ENCODE measurements at places on chromosomes 16 and 17. TPM values are rescaled to one million over a fixed set of nuclear protein-coding genes. Genes with fewer than 3 reads are reported as not detected.

Gene SULT1A4
- 1.1 TPM for total RNA-seq

Gene LYRM9
- 11.8 TPM for total RNA-seq

Gene OR1A1
- total RNA-seq: not detected

Gene ANKRD40CL
- total RNA-seq: not detected

Gene MT1A
- total RNA-seq: 3.9 TPM

Gene PYY
- total RNA-seq: not detected

Gene PDIA2
- total RNA-seq: 0.12 TPM

Gene KRT31
- total RNA-seq: not detected

Gene MYH1
- total RNA-seq: not detected

Gene CDRT15L2
- not detected for total RNA-seq

Gene TMEM106A
- total RNA-seq: 3.5 TPM

Gene CPHXL2
- total RNA-seq: not detected

Gene LRRC75A
- 3.3 TPM for total RNA-seq

Gene TP53TG3C
- total RNA-seq: not detected

Gene PPM1D
- 6.1 TPM for total RNA-seq

Gene FBXW10B
- total RNA-seq: 0.62 TPM

Gene LGALS9B
- total RNA-seq: not detected

Gene CSH1
- not detected for total RNA-seq

Gene CSNK2A2
- total RNA-seq: 29.0 TPM

Gene C16orf87
- 8.5 TPM for total RNA-seq

Gene ACSM5
- 0.66 TPM for total RNA-seq

Gene CAMKK1
- total RNA-seq: 25.7 TPM

Gene ASGR2
- not detected for total RNA-seq

Gene CD300C
- total RNA-seq: not detected

Gene CYTH1
- 9.0 TPM for total RNA-seq

Gene TPPP3
- 0.62 TPM for total RNA-seq

Gene GTF3C1
- total RNA-seq: 88.1 TPM

Gene KRTAP9-8
- total RNA-seq: not detected

Gene CCL1
- total RNA-seq: not detected

Gene ABCC6
- 0.37 TPM for total RNA-seq

Gene HASPIN
- total RNA-seq: 2.5 TPM

Gene TNFRSF17
- not detected for total RNA-seq

Gene HCRT
- not detected for total RNA-seq

Gene FBXO39
- total RNA-seq: 0.33 TPM

Gene SNAI3
- 0.12 TPM for total RNA-seq

Gene CCT6B
- 1.2 TPM for total RNA-seq

Gene OSGIN1
- 3.5 TPM for total RNA-seq

Gene ZP2
- not detected for total RNA-seq

Gene CACNB1
- total RNA-seq: 12.1 TPM

Gene IRX3
- 0.12 TPM for total RNA-seq

Gene RPH3AL
- total RNA-seq: 3.4 TPM

Gene QRICH2
- total RNA-seq: 3.0 TPM

Gene INTS2
- 20.6 TPM for total RNA-seq

Gene HERPUD1
- 367 TPM for total RNA-seq

Gene KRTAP4-4
- total RNA-seq: not detected
